Cerebellar nuclear complex (tissue), 1 donor: ENCODE measurements at places on chromosomes 11 and 22.

GRCh38 chr22:28942333-28942732 is 59.0 kb downstream of the ZNRF3 start:
- DNase-seq: no peak

GRCh38 chr11:9362393-9362863 is 22.0 kb upstream of the IPO7 start:
- DNase-seq: no peak

DNA sequence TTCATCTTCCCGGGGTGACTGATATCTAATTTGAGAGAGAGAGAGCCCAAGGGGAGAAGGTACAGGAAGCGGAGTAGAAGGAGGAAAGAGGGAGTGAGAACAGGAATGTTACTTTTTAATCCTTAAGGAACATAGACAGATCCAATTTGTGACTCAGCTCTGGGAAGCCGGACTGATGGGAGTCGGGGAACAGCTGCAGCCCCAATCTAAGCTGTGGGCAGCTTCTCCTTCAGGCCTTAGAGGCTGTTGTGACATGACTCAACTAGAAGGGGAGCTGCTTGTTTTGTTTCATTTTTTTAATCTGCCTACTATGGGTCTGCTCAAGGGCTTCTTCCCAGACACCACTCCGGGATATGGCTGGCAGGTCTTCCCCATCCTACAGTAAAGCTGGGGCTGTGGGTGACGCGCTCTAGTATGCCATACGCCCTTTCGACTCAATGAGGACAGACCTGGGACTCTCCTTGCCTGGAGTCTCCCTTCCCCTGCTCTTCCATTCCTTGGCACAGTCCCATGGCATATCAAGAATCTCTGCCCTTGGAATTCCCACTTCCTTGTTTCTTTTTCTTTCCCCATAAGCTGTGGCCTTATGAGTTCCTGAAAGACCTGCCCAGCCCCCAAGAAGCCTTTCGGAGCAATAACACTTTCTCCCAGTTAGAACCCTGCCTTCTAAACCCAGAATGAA is 103.3 kb upstream of the AKIP1 start:
- DNase-seq: no peak

- DNase-seq: no peak
Measured at GRCh38 chr11:124889191-124890091, 8.2 kb downstream of the ROBO4 start.

- DNase-seq: no peak
Measured at GRCh38 chr11:5380740-5381342, 2.8 kb upstream of the OR51M1 start.

GRCh38 chr11:44878711-44879110 is 72.0 kb downstream of the TP53I11 start:
- no peak for DNase-seq

GRCh38 chr11:35192347-35192746 is 53.4 kb downstream of the CD44 start:
- no peak for DNase-seq

DNA sequence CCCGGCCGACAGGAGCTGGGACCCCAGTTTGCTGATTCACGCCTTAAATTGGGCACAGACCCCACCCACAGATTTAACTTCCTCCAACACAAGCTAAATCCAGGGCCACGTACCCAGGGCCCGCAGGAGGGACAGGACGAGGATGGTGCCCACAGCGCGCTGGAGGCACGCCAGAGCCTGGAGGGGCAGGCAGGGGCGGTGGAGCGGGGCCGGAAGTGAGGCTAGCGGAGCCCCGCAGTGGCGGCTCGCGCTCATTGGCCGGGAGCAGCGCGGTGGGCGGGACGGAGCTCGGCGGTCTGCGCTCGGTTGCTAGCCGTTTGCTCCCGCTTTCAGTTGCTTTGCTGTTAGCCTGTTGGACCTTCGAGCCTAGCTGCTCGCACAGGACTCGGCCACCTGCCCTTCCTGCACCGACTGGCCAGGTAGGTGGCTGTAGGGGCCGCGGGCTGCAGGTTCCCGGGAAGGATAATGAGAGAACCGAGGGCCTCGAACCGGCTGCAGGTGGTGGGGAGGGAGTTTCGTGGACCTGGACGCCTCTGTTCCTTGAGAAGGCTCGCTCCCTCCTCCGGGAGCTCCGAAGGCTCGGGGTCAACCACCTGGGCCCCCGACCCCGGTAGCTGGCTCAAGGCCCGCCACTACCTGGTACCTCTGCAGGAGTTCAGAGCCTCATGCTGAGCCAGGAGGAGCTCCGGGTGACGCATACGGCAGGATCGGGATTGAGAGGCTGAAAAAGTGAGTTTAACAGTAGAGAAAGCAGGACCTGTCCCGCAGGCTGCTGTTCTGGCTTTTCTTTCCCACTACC is at the start of gene CCDC134:
TSS of gene CCDC134 (plus strand) at position 332 of the 799 bp plus-strand sequence. CDS start 8,212 bp downstream, outside the sequence.
- peak; percentile 71 for DNase-seq

DNA sequence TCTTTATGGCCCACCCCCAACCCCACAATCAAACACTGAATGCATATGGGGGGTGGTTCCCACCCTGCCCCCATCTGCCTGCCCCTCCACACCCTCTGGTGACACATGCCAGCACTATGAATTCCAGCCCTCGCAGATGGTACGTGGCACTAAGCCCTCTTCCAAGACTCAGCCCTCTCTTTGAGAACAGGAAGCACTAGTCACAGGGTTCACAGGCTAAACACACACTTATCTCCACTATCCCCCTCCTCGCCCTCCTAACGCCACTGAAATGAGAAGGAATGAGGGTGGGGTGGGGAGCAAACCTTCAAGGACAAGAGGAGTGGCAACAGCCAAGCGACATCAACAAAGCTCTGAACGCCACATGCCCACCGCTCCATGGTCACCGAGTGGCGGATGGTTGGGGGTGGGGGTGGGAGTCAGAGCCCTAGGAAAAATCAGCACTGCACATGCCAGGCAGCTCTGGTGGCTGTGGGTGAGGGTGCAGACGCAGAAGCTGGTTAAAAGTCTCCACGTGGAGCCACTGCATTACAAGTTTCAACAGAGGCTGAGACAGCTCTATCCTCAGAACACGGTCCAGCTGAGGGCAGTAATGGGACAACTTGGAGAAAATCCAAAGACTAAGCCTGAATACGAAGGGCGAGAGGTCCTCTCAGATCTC is 33.6 kb downstream of the TMEM184B start:
- DNase-seq: no peak

DNA sequence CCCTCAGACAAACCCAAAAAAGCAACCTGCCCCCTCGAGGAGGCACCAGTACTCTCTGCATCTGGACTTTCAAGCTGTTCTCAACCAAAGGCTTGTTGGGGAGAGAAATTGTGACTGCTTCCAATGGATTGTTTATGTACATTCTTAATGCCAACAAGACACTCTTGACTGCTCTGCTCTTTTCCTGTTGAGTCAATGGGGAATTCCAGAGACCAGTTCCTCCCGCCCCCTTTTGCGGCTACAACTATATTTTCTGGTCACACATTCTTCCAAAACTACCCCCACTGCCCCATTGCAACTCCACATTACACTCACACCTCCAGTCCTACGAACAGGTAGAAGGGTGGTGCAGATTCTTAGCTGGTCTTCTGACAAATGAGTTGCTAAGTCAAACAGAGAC is 187.0 kb downstream of the DSCAML1 start:
- no peak for DNase-seq

DNA sequence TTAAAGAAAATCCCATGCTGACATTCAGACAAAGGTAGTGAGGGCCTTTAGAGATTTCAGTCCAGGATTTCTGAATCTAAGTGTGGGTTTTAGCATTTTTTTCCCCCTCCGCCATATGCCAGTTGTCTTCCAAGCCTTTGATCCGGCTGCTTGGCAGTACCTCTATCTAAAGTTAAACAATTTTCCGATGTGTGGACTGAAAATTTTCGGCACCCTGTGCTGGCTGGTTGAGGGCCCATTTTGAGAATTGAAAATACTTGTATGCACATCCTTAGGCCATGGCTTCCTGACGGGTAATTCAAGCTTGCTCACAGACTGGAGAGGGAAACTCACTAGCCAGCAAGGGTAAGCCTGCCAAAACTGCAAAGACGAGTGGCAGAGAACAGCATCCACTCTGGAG is 131.9 kb upstream of the NARS2 start:
- DNase-seq: no peak

GRCh38 chr11:81647374-81647773 is 1086.3 kb downstream of the FAM181B start:
- DNase-seq: no peak

GRCh38 chr11:38330578-38330977 is 1732.5 kb upstream of the RAG2 start:
- DNase-seq: no peak

- DNase-seq: no peak
Measured at GRCh38 chr22:24510637-24511625, 15.8 kb downstream of the UPB1 start.

DNA sequence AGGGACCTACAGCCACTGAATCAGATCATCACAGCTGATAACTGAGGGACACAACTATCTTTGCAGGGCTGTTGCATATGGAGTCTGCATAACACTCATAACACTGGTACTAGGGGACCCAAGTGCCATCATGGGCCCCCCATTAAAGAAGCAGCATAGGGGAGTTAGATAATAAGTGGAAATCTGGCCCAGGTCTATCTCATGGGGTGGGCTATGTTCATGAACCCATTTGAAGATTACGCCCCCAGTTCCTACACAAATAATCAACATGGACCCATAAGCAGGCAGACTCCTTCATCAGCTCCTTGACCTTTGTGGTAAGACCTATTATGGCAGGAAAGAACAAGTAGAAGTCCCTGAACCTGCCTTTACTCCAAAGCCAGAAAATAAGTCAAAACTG is 48.8 kb downstream of the ASCL2 start:
- DNase-seq: no peak

DNA sequence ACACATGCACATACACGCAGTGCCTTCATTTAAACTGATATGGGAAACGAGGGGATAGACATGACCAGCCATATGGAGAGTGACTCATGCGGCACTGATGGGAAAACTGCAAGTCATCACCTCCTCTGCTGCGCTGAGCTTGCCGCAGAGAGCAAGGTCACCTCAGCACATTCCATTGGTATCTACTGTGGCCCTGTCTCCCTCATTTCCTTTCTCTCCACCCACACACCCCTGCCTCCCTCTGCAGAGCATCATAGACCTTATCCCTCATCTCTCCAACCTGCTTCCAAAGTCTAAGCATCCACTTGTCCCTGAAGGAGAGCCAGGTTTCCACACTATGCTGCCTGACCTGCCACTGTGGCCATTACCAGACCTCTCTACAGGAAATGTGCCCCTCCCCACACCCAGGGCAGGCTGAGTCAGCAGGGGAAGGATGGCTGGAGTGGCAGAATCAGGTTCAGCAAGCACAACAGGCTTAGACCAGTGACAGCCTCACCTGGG is 116.9 kb upstream of the SNX19 start:
- no peak for DNase-seq

DNA sequence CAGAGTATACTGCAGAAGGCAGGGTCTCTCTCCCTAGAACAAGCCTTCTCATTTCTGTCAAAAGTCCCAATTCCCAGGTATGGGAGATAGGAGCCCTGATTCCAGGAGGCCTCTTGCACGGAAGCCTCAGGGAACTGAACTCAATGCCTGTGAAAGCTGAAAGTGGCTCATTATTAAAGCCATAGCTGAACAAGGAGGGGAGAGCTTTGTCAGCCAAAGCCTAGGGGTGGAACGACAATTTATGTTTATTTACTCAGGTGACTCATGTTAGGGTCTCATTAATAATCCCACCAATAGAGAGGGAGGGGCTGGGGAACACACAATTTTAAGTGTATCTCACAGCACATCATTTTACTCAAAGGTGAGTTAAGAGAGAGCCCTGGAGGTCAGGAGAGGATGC is 44.9 kb downstream of the DSCAML1 start:
- no peak for DNase-seq

- DNase-seq: no peak
Measured at GRCh38 chr11:78332174-78332866, 85.3 kb downstream of the GAB2 start.

GRCh38 chr11:92828556-92828955 is 140.9 kb upstream of the MTNR1B start:
- no peak for DNase-seq

DNA sequence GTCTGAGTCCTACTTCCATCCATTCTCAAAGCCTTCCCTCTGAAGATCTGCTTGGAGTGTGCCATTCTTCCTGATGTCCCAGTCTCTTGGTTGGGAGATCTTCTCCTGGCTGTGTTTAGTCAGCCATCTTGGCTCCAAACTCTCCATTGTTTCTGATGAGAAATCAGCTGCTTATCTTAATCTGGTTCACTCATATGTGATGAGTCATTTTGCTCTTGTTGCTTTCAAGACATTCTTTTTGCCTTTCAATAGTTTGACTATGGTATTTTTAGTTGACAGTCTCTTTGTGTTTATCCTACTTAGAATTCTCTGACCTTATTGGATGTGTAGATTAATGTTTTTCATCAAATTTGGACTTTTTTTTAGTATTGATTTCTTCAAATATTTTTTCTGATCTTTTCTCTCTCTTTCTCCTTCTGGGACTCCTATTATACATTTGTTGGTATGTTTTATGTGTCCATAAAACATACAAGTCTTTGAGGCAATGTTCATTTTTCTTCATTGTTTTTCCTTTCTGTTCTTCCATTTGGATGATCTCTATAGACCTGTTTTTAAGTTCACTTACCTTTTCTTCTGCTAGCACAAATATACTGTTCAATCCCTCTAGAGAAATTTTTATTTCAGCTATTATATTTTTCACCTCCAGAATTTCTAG is 77.2 kb upstream of the CLPB start:
- DNase-seq: no peak

- DNase-seq: peak; percentile 78
Measured at GRCh38 chr11:57761301-57762234, at the start of gene CTNND1. CTNND1 (plus strand) TSS chr11:57761802; CDS start chr11:57791479, 29,677 bp downstream.

DNA sequence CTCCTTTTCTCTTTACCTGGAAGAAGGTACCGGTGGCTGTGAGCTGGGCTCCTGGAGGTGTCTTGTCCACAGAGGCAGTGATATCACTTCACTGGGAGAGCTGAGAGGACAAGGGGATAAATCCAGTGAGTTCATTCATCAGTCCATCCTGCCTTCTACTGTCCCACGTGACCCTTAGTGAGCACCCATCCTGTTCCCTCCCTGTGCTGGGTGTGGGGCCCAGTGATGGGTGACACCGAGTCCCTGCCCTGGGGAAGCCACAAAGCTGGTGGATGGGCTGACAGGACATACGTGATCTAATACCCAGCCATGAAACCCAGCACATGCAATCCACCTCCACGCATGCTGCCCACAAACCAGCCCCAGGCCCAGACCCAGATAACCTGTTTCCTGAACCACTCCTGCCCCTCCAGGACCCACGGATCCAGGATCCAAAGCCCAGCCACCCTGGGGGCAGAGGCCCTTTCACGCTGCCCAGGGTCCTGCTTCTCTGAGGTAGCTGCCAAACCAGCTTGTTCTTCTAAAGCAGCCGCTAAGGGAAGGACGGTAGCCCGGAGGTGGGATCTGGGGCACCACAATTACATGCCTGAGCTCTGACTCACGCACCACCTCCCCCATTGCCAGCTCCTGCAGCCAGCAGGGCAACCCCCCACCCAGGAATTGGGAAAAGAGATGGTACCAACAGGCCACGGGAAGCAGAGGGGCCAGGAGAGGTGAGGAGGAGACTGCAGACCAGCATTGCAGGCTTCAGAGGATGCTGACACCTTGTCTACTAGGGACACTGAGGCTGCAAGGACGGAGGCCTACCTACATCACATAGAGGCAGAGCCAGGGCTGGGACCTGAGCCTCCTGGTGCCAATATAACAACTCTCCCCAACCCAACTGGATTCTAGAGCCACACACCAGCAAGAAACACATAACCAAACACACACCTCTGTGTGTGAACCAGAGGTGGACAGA is 35.2 kb downstream of the GDPD5 start:
- DNase-seq: no peak
